Activated CD4-positive, alpha-beta T cell treated with anti-CD3 and anti-CD28 coated beads, Interleukin-2, amount 50 U/mL, for 1 hour (primary cell): ENCODE measurements at places on chromosomes 12 and 14.

DNA sequence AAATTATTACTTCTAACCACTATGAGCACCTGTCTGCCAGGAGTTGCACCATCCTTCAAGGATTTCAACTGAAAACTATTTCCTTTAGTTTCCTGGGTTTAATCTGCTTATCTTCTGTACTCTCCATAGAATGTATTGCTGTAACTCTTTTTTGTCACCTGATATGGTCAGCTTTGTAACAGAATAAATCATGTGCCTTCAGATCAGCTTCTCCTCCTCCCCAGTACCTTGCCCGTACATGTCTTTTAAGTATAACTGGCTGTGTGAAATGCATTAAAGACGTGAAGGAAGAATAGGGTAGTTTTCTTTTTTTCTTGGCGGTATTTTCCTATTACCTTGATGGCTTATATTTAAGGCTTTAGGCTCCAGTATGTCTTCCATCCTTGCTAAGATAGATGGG is 200.3 kb upstream of the NAV3 start:
- no peak for DNase-seq

DNA sequence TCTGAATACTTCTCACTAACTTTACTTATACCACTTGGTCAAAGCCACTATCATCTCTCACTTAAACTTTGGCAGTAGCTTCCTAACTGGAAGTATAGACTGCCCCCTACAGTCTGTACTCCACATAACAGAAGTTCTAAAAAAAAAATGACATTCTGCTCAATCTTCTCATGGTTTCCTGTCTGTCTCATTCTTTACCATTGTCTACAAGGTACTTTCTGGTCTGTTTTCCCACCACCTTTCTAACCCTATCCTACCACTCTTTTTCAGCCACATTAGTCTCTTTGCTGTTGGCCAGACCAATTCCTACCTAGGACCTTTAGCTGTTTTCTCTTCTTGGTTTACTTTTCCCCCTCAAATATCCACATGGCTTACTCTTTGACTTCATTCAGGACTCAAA is 14.7 kb downstream of the CPSF6 start:
- DNase-seq = no peak

DNA sequence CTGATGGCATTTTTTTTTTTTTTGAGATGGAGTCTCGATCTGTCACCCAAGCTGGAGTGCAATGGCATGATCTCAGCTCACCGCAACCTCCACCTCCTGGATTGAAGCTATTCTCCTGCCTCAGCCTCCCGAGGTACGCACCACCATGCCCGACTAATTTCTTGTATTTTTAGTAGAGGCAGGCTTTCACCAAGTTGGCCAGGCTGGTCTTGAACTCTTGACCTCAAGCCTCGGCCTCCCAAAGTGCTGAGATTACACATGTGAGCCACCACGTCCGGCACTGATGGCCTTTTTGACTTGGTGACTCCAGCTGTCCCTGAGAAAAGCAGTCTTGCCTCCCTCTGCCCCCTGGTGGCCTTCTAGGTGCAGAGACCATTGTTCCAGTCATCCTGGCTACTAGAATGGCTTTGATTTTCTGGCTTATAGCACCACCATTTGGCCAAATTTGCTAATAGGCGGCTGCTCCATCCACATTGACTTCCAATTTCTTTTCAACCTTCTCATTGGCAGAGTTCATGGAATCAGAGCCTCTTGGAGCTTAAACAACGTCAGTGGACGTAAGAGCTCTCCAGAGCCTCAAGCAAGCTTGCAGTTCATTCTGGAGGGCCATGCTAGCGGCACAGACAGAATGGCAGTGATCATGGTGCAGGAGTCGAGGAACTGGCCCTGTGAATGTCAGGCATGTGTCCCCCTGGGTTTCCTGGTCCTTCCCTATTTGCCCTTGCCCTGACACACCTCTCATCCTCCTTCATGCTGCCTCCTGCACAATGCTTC is 25.4 kb upstream of the EIF4B start:
- peak; percentile 76 for DNase-seq

- no peak for DNase-seq
These were observed at the start of gene C1S for GRCh38 chr12:7060353-7060954. C1S (plus strand) TSS chr12:7060718; CDS start chr12:7061913, 1,195 bp downstream.

GRCh38 chr12:49952391-49953055 is 2.0 kb downstream of the AQP2 start:
- DNase-seq = no peak

DNA sequence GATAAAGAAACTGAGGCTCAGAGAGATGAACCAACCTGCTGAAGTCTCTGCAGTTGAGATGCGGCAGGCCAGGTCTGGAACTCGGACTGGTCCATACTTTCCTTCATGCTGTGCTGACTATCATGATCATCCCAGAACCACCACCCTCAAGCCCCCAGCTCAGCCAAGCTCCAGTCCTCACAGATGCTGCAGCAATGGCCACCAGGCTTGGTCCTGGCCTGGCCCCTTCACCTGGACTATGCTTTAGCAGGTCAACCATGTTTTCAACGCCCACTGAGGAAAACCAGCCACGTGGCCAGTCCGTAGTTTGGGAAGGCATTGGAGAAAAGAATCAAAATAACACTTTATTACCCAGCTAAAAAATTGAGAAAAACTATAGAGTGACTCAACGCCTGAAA is 1.4 kb downstream of the GPR68 start:
- no peak for DNase-seq

DNA sequence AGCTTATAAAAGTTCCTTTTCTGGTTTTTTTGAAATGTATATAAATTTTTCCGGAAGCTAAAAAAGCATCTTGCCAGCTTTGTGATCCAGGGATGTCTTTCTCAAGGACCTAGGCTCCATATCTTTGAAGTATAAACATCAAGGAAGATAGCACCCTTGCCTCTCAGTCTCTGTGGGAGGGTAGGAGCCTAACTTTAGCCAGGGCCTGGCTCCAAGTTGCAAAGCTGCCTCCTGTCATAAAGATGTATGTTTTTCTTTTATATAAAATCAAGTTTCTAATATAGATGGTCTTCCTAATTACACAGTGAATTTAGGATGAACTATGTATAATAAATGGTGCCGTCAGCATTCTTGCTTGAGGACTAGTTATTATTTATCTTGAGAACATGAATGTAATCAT is 612.6 kb upstream of the USP15 start:
- no peak for DNase-seq

DNA sequence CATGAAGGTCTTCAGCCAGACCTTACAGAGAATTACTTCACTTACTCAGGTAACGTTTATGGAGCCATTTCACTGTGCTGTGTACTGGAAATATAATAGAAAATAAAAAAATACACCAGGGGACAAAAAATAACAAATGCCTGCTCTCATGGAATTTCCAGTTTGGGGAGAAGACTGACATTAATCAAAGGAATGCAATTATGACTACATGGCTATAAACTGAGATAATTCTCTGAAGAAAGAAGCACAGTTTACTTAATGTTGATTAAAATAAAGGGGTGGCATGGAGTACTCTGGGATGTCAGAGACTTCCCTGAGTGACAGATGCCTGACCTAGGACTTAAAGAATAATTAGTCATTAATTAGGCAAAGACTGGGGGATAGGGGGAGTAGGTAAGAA is 59.0 kb downstream of the DENND5B start:
- DNase-seq = no peak

DNA sequence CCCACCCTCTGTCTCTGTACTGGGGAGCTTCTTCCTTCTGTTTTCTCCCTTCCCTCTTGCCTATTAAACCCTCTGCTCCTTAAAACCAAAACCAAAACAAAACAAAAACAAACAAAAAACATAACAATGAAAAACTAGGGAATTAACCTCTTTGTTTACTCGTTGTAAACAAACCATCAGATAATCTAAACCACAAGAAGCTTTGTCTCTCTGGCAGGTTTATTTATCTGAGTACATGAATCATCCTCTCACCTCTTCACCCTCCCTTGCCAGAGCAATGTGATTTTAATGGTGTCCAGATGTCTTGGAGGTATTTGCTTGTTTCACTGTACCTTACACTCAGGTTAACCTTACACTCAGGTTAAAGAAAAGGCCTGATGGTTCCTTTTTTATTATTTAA is 66.1 kb downstream of the DYRK2 start:
- no peak for DNase-seq

- no peak for DNase-seq
These were observed 33.7 kb upstream of the HELB start for GRCh38 chr12:66268562-66268961.

DNA sequence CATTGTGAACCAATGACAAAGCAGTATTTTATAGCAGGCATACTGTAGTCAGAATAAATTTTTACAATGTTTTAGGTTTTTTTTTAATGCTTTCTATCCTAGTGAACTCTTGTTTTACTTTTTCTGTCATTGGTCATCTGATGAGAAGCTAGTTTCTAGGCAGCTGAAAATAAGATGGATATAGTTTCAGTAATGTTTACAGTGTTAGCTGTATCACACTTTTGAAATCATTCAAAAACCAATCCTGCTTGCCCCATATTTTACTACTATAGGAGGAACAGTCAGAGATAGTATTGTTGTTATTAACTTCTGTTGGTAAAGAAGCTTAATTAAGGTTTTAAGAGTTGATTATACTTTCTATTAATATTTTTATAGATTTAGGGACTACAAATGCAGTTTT is 24.5 kb downstream of the USP15 start:
- DNase-seq = no peak

DNA sequence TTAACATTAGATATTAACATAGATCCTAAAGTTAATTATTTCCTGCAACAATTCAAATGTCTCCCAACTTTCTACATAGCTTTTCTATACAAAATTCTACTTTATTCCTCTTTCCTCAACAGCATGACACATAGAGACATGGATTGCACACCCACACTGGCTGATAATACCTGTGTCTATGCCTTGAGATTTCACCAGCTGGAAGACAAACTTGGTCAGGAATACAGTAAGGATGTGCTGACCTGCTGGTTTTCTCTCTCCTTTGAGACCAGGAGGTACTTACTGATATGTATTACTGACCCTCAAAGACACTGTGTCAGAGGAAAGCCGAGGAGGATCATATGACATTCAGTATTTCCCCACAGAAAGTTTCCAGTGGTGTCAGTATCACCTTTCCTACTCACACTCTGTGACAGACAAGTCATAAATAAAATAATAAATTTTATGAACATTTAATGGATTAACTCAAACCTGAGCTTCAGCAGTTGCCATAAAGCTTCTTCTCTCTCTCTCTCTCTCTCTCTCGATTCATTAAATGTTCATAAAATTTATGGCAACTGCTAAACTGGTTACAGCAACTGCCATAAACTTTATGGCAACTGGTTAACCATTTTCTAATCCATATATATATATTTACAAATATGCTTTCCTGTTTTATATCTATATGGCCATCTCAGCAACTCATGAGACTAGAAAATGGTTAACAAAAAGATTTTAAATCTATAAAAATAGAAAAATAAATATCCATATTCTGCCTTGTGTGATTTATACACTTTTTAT is 22.7 kb downstream of the EIF2S3B start:
- no peak for DNase-seq

DNA sequence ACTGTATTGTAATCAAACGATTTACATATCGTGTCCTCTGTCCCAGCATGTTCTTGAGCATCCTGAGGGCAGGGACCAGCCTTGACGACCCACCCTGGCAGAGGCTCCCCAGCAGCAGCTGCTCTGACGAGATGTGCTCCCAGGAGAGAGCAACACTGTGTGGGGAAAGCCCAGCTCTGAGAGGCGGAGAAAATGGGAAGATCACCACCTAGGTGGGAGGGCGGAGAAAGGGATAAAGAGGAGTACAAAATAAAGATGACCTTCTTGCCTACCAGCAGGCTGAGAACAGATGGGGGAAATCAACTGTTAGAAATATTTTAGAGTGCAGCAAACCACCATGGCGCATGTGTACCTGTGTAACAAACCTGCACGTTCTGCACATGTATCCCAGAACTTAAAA is 71.5 kb upstream of the CAPRIN2 start:
- no peak for DNase-seq

DNA sequence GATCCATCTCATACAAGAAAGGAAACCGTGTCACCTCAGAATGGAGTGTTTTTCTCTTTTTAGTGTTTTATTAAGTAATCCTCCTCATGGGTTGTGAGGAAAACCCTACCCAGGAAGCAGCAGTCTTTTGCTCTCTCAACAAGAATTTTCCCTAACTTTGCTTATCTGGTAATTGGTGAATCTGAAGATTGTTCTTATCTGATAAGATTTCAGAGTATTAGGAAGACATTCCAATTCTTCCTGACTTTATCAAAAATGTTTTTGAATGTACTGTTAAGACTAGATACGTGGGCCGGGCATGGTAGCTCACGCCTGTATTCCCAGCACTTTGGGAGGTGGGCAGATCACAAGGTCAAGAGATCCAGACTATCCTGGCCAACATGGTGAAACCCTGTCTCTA is 86.0 kb downstream of the PHLDA1 start:
- no peak for DNase-seq

GRCh38 chr14:95531473-95531872 is 3.4 kb upstream of the GLRX5 start:
- no peak for DNase-seq
